ENCODE measurements at places on chromosomes 12 and 14.

- no peak for DNase-seq
Observed at GRCh38 chr12:119615518-119616475, 22.2 kb downstream of the TMEM233 start.

- no peak for DNase-seq
Observed at GRCh38 chr14:94663538-94663937, 51.3 kb downstream of the SERPINA3 start.

DNA sequence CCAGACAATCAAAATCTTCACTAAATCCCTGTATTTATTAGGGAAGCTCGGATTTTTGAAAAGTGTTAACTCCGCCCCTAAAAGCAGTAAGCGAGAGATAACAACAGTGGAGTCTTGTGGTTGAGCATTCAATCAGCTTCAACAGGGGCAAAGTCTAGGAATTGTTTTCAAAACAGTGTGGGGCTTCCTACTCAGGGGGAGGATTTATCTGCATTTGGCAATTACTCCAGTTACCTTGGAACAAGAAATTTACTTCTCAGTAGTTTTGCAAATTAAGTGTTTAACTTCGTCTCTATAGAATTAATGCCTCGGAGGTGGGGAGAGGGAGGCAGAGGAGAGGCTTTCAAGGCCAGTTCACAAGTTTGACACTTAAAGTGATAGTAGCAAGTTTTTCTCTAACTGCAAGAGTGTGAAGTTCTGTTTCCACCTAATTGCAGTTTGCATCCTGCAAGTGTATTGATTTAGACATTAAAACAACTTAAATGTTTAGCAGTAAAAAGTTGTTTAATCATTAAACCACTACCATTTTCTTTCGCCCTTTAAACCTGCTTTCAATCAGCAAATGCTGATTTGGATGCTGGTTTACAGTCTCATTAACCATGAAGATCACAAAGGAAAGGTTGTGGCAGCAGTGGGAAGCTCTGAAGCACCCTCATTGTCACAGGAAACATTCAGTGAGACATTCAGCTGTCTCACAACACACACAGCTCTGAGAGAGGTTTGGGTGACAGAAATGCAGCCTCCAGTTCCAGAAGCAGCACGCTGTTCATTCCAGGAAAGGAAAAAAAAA, 102.0 kb downstream of the HMGA2 start:
- no peak for DNase-seq

GRCh38 chr12:80317307-80317706, 126.7 kb upstream of the PTPRQ start:
- DNase-seq, result no peak

- DNase-seq, result no peak
Observed at GRCh38 chr14:65336191-65336591, 76.3 kb upstream of the FUT8 start.

DNA sequence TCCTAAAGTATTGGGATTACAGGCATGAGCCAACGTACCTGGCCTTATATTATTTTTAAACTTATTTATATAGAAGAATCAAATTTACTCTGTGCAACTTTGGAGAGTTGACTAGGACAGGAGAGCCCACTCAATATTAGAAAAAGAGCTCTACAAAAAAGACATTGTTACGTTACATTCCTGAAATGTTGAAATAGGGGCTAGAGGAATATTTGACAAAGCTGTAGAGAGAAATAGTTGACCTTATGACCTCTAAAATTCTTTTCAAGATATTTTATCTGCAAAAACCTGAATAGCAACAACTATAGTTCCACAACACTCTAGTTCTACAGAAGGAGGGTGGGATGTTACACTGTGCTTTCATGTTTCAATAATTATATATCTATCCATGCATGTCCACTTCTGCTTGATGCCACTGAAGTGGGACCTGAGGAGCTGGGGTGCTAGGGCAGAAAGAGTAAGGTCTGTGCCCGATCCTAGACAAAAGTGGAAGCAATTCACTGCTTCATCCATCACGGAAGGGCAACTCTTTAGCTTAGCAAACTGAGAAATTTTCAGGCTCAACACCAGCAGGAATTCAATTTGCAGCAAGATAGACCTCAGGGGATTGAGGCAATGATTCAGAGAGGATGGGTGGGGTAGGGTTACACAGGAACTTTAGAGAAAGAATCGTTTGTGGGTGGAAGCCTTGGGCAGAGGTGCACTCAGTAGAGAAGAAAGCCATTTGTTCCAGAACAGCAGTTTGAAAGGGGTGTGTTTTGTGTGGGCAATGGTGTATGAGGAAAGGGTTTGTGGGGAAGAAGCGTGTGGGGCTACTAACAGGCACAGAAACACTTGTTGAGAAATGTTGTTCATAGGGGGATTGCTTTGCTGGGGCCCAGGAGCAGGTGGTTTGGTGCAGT, 16.0 kb upstream of the RNASE10 start:
- DNase-seq, result no peak

Data from hematopoietic multipotent progenitor cell treated with erythropoietin and hydrocortisone succinate and interleukin-3 and kit ligand, for 17 days (in vitro differentiated cells).